NCI-H510A treated with DMSO at 0.1 percent for 48 hours (cell line): ENCODE measurements at places on chromosomes 7 and 10.
A peak's percentile ranks its signal among the peaks of the same experiment; 100 is the strongest.

DNA sequence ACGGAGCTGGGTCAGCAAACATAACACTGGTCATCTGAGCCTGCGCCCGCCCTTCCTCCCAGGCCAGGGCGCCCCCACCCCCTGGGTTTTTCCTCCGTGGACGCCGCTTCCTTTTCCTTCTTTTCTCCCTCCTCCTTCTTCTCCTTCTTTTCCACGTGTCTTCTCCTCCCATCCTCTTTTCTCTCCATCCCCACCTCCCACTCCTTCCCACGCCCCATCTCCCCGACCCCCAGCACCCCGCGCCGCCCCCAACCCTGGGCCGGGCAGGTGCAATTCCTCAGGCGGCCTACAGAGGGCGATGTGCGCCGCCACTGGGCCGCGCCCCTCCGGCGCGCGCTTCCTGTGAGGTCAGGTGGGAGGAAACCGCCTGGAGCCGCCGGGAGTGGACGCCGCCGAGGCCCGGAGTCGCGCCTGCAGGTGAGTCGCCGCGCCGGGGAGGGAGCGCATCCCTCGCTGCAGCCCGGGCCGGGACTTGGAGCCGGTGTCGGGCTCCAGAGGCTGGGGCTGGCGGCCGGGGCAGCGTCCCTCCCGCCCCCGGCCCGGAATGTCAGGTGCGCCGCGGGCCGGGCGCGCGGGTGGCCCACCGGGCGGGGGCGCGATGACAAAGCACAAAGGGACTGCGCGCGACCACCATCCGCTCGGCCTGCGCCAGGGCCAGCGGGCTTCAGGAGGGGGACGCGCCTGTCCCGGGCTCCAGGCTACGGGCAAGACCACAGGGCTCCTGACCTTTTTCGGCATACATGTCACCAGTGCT is at the start of gene FAM241B:
Gene FAM241B, plus strand, starts transcription at position 351 of the 754 bp plus-strand sequence. CDS start 1,497 bp downstream, outside the sequence.
- peak; percentile 64 for DNase-seq

- DNase-seq: no peak
Measured at GRCh38 chr7:80705130-80705781, 66.8 kb downstream of the CD36 start.

GRCh38 chr10:71486484-71487114 is 89.9 kb downstream of the CDH23 start:
- no peak for DNase-seq

GRCh38 chr7:48042636-48043035 is 7.3 kb downstream of the C7orf57 start:
- DNase-seq: no peak

- DNase-seq: no peak
Measured at GRCh38 chr7:98077762-98078161, 28.9 kb upstream of the LMTK2 start.

DNA sequence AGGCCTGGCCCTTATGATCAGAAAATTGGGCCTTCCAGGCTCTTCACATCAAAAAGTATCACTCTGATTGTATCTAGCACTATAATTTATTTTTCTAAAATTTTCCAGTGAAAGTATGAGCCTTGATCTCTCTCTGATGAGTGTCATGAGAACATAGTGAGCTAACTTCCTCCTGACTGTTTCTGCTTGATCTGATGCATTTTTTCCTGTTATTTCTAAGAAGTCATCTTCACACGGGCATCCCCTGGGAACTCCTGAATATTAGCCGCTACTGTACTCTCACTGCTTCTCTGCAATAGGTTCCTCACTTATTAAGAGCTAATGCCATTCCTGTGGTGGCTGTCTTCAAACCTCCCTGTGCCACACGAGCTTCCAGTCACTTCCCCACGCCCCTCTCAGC is 63.1 kb upstream of the ZPBP start:
- DNase-seq: no peak

GRCh38 chr10:74078037-74078436 is 72.6 kb downstream of the AP3M1 start:
- no peak for DNase-seq

DNA sequence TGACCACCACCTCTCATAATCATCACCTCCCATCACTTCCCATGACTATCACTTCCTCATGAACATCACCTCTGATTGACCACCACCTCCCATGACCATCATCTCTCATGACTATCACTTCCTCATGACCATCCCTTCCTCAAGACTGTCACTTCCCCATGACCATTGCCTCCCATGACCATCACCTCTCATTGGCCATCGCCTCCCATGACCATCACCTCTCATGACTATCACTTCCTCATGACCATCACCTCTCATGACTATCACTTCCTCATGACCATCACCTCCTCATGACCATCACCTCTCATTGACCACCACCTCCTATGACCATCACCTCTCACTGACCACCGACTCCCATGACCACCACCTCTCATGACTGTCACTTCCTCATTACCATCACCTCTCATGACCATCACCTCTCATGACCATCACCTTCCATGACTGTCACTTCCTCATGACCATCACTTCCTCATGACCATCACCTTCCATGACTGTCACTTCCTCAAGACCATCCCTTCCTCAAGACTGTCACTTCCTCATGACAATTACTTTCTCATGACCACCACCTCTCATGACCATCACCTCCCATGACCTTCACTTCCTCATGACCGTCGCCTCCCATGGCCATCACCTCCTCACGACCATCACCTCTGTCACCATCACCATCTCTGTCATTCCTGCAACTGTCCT is 51.6 kb downstream of the PDGFA start:
- no peak for DNase-seq

GRCh38 chr10:114024876-114025610 is 18.6 kb upstream of the ADRB1 start:
- DNase-seq: no peak

GRCh38 chr7:32868116-32868515 is 23.4 kb downstream of the KBTBD2 start:
- no peak for DNase-seq

DNA sequence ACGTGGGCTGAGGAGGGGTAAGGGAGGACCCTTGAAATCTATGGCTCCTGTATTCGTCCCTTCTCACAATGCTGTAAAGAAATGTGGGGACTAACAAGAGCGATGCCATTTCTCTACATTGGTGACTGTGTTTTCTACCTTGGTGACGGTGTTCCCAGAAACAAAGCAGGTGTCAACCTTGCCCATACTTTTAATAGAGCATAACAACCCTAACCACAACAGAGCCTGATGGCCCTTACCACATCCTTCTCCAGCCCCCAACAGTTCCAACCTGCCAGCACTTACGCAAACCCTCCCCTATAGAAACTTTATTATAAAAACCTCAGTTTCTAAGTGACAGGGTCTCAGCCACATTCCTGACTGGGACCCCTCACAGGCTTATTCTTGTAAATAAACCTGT is 28.2 kb upstream of the ADCYAP1R1 start:
- no peak for DNase-seq
